Suppressor macrophage treated with lipopolysaccharide for 4 hours (primary cell): ENCODE measurements at places on chromosomes 5 and 9.

DNA sequence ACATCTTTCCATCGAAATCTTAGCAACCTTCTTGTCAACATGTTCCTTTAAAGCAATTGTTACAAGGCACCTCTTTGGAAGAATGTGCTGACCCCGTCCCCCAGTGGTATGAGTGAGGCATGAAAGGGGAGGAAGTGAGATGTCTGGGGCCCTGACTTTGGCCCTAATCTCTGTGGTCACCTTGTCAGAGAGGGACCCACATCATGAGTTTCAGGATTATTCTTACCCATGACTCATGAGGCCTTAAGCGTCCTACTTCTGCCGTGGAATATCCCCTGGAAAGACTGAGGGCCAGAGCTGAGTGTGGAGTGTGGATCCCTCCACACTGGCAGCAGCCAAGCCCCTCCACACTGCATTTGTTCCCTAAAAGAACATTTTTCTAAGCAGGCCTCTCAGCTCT, 81.2 kb downstream of the FSTL4 start:
- no peak for DNase-seq

DNA sequence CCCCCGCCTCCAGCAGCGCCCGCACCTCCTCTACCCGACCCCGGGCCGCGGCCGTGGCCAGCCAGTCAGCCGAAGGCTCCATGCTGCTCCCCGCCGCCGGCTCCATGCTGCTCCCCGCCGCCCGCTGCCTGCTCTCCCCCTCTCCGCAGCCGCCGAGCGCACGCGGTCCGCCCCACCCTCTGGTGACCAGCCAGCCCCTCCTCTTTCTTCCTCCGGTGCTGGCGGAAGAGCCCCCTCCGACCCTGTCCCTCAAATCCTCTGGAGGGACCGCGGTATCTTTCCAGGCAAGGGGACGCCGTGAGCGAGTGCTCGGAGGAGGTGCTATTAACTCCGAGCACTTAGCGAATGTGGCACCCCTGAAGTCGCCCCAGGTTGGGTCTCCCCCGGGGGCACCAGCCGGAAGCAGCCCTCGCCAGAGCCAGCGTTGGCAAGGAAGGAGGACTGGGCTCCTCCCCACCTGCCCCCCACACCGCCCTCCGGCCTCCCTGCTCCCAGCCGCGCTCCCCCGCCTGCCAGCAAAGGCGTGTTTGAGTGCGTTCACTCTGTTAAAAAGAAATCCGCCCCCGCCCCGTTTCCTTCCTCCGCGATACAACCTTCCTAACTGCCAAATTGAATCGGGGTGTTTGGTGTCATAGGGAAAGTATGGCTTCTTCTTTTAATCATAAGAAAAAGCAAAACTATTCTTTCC, 19.3 kb downstream of the CDKN2A start:
- DNase-seq, result peak; percentile 56

DNA sequence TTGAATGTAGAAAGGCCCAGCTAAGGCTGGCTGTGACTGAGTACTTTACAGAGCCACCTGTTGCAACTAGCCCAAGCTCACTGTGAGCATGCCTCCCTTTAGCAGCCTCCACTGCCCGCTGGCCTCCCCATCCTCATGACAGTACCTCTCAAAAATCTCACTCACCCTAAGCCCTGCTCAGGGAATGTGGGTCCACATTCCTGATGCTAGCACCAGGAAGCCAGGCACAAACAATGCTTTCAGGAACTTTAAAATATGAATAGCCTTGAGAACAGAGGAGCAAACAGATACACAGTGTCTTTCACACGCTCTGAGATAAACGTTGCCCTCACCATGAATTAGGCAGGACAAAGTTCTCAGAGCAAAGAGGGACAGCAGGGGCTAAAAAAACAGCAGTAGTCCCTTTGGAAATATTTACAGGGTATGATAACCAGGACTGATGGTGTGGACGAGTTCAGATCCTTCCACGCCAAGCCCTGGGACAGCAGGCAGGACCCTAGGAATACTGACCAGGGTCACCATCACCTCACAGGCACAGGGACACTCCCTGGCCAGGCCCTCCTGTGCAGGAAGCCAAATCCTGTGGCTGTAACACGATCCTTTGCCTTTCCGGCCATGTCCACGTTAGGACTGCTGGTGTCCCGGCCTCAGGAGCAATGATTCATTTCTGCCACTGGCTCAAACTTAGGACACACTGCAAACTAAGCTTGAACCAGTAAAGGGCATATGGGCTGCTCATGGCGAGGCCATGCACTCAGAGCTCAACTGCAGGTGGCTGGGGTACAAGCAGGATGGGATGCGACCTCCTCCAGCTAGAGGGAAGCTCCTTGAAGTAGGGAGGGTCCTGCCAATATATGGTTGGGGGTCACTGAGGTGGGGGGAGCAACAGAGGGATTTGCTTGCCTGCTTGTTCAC, 9.6 kb downstream of the ACSL6 start:
- no peak for DNase-seq

GRCh38 chr9:112011051-112011620, 114.5 kb downstream of the UGCG start:
- no peak for DNase-seq
